HT-29 (cell line): ENCODE measurements at places on chromosomes 4 and X.

GRCh38 chr4:83251447-83251830 lies 33.2 kb downstream of the COQ2 start:
- no peak for DNase-seq

- no peak for DNase-seq
Observed at GRCh38 chrX:21973321-21974010, 33.0 kb downstream of the SMS start.

DNA sequence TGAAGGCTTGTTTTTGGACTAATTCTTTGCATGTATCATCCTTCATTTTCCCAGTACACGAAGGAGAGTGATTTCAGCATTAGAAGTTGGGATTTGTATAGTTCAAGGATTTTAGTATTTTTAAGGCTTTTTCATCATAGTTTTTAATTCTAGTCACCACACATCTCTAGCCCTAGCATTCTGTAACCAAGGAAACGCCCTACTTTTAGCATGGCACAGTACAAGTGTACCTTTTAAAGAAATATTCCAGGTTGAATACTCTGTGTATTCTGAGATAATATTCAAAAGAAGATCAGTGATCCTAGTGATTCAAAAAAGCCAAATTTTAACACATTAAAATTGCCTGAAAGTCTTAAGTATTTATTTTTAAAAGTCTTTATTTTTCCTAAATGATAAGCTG lies 150.5 kb downstream of the RAP1GDS1 start:
- no peak for DNase-seq

DNA sequence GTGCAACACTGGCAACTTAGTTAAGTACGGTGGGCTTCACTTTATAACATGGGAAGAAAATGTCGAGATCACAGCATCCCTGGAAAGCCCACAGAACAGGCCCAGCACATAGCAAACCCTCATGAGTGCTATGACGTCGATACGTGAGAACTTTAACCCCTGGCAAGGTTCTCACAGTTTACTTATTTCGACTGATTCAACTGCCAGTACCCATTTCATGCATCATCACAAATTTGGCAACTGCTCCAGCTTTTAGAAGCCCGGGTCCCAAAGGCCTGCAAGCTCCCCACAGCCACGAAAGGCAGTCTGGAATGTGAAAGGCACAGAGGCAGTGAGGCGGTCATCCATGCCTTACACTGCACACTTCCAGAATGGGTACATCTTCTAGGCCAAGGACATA lies 41.2 kb downstream of the RELL1 start:
- DNase-seq = no peak

DNA sequence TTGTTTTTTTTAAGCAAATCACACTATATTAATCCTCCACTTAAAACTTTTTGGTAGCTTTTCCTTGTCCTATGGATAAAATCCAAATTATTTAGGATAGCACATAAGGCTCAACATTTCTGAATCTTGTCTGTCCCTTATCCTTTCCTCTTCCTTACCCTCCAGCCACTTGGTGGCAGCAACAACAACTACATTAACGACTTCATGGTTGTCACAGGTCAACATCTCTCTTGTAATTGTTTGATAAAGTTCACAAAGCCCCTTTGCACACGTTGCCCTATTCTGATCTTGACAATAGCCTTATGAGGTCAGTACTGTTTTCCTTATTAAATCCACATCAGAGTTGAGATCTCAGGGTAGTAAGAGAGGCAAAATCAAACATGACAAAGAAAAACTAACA lies 269.0 kb upstream of the PABPC4L start:
- peak; percentile 59 for DNase-seq

DNA sequence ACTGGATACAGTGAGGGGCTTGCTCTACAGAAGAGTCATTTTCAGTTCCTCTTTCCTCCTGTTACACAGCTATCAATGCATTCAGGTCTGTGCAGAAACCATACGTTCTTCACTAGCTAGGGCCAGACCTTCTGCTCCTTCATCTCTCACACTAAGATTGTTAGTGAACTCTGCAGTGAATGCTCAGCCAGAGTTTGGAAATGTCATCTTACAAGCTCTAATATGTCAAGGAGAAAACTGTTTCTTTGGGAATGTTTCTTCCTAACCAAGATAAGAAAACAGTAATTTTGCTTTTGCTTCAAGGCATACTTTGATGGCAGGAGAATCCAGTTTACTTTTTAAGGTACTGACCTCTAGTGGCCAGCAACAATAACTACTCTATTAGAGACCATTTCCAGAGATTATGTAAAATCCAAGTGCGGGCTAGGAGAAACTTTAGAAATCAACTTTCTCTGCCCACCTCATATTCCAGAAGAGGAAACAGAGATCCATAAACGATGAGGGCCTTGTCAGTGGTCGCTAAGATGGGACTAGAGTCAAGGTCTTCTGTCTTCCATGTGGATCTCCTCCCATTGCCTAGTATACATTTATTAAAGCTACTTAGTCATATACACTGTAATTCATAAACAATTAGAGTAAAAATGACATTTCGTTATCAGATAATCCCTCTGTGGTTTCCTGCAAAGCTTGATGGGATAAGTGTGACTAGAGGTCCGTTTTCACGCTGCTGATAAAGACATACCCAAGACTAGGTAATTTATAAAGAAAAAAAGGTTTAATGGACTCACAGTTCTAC lies 12.1 kb upstream of the CC2D2A start:
- peak; percentile 55 for DNase-seq

GRCh38 chrX:1060562-1060960 lies 151.9 kb downstream of the CRLF2 start:
- DNase-seq = no peak

DNA sequence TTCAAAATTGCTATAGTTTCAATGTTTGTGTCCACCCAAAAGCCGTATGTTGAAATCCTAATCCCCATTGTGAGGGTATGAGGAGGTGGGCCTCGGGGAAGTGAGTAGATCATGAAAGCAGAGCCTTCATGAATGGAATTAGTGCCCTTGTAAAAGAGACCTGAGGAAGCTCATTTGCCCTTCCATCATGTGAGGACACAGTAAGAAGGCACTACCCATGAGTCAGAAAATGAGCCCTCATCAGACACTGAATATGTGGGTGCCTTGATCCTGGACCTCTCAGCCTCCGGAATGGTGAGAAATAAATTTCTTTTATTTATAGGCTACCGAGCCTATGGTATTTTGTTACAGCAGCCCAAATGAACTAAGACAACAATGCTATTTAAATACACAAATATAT lies 57.7 kb upstream of the EFHC2 start:
- no peak for DNase-seq

DNA sequence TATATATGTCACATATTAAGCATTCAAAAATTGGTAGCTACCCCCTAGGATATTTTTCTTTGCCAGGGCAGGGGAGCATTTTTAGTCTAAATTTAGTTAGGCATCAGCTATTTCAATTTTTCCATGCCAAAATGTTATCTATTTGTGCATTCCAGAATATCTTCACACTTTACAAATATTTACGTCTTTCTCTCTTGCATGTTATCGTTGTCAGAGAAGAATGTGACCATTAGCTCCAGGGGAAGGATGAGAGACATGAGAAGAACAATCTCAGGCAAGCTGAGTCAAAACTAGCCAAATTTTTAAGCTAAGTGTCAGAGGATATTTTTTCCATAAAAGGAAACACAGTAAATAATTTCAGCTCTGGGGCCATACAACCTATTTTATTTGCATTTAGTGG lies 885.0 kb upstream of the EPHA5 start:
- DNase-seq = no peak

DNA sequence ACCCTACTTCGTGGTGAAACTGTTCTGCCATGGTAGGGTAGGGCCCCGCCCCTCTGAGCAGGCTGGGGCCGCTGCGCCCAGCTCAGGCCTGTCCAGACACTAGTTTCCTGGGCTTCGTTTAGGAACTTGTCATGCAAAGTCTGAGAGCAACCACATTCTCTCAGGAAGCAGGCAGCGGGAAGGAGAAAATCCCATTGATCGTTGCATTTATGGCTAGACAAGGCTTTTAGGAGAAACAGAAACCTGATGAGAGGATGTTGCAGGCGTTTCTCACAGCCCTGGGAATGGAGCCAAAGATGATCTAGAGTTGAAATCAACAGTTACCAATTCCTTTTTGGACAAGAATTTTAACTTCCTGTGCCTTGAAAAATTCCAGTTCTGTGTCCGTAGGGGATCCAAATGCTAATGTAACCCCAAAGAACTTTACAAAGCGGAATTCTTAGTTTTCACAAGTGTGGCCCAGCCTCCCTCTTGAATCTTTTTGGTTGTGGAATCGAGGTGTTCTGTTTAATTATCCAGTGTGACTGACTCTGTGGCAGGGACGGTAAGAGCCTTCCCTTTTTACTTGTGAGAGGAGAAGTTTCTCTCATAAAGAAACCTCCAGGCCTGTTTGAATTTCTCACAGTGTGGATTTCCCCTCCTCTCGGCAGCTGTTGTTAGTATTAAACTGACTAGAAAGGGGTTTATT lies 4.5 kb upstream of the CXCL9 start:
- DNase-seq = no peak

DNA sequence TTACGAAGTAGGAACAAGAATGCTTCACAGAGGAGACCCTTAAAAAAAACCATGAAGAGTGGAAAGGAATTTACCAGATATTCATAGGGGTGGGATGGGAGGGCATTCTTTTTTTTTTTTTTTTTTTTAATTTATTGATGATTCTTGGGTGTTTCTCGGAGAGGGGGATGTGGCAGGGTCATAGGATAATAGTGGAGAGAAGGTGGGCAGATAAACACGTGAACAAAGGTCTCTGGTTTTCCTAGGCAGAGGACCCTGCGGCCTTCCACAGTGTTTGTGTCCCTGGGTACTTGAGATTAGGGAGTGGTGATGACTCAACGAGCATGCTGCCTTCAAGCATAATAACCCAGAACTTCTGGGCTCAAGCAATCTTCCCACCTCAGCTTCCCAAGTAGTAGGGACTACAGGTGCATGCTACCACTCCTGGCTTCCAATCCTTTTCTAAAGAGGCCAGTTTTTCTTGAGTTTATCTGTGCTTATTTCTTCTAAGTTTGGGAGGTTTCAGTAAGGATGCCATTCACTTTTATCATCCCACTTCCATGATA lies 65.9 kb upstream of the OGT start:
- no peak for DNase-seq

DNA sequence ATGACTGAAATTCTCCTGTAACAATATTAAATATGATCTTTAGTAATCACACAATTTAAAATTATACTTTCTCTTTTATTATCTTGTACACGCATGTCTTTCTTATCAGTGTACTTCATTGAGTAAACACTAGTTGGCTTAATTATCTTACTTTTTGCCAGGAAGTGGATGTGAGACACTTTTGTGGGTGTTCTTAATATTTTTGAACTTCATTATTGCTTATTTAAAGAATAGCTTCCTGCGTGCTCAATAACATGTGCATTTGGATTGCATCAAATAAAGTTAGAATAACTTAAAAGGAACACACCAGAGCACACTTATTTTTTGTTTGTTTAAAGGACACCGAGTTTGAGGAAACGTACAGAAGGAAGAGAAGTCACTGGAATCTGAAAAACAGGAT lies 128.5 kb upstream of the VEGFC start:
- DNase-seq = no peak

GRCh38 chr4:56699537-56700105 lies 18.5 kb upstream of the HOPX start:
- DNase-seq = no peak

GRCh38 chr4:14000091-14000814 lies 372.7 kb upstream of the BOD1L1 start:
- DNase-seq = no peak

GRCh38 chrX:85627363-85627762 lies 247.9 kb upstream of the POF1B start:
- DNase-seq = peak; percentile 19

GRCh38 chr4:54433686-54434085 lies 204.6 kb downstream of the PDGFRA start:
- peak; percentile 32 for DNase-seq

GRCh38 chrX:74523870-74524735 lies 90.3 kb downstream of the RLIM start:
- no peak for DNase-seq

DNA sequence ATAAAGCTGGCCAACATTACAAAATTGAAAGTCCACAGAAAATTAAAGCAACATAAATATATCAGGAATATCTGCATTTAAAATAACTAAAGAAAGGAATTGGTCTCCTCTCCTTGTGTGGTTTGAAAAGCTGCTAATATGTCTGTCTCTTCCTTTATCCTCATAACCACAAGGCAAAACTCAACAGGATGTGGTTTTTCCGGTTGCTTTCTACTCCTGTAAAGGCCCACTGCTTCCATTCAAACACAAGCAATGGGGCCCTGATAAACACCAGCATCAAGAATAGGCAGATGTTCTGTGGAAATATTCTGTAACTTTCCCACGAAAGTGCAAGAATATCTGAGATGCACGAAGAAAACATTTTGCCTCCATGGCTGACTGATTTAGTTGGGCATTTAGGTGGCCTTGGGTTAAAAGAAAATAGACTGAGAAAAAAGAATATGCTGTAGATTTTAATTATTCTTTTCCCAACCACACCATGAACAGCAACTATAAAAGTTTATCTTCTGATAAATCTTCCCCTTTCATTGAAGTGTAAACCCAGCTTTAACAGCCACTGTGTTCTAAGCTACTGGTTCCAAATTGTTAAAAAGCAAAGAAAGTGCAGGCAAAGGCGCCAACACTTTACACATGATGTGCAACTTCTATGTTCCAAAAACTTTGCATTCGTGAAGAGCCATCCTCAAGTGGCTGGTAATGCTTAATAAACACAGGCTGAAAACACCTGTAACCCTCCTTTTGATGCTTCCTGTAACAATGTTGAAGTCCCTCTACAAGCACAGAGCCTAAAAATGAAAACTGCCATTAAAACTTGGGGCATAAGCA lies 50.5 kb upstream of the NDST3 start:
- DNase-seq = peak; percentile 4

GRCh38 chr4:140195806-140196205 lies 41.8 kb upstream of the MAML3 start:
- DNase-seq = no peak

GRCh38 chrX:49212861-49213260 lies 12.9 kb upstream of the SYP start:
- DNase-seq = no peak

GRCh38 chr4:186981161-186981560 lies 257.5 kb upstream of the FAT1 start:
- DNase-seq = no peak

DNA sequence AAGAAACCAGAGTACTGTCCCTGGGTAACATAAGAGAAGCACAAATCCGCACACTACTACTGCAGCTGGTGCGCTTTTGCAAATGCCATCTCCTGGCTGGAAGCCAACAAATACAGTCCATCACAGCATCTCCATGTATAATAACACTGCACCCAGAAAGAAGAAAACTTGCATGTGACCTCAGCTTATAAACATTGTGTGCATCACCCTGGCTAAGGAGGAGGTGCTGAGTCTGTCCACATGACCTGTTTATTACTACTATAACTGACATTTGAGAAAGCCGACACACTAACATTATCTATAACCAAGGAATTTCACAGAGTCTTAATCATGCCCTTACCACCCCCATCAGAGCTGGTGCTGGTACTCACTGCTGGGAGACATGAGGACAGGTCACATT lies 516.8 kb downstream of the CFAP47 start:
- no peak for DNase-seq
